Stimulated activated CD8-positive, alpha-beta memory T cell treated with anti-CD3 and anti-CD28 coated beads, Interleukin-4, amount 100 ng/mL, for 1 hour (primary cell): ENCODE measurements at places on chromosomes 2 and 18.

- DNase-seq: no peak
Observed at GRCh38 chr2:146990311-146991054, 854.3 kb upstream of the ACVR2A start.

DNA sequence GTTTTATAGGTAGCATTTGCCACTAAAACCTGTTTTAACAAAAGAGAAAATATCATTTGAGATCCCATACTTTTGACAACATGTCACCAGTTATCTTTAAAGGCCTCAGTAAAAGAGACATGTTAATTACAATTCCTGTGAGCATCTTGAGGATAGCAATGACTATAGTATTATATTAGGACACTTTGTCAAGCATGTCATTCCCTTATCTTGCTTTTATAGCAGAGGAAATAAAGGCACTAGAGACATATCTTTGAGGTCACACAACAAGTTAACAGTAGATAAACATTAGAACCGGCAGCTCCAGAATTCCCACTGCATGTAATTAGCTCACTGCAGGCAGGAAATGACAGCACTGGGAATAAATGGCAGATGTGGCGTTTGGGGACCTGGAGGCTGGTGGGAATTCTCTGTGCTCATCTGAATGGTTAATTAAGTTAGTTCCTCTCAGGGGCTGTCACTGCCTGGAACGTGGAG, 25.9 kb downstream of the LYPD6B start:
- no peak for DNase-seq

DNA sequence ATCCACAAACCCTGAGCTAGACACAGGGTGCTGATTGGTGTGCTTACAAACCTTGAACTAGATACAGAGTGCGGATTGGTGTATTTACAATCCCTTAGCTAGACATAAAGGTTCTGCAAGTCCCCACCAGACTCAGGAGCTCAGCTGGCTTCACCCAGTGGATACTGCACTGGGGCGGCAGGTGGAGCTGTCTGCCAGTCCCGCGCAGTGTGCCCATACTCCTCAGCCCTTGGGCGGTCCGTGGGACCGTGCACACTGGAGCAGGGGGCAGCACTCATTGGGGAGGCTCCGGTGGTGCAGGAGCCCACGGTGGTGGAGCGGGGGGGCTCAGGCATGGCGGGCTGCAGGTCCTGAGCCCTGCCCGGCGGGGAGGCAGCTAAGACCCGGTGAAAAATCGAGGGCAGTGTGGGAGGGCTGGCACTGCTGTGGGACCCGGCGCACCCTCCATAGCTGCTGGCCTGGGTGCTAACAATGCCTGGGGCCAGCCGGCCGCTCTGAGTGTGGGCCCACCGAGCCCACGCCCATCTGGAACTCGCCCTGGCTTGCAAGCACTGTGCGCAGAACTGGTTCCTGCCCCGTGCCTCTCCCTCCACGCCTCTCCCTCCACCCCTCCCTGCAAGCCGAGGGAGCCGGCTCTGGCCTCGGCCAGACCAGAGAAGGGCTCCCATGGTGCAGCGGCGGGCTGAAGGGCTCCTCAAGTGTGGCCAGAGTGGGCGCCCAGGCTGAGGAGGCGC, 75.6 kb downstream of the MOB4 start:
- DNase-seq: no peak

GRCh38 chr2:76613330-76613729, 902.6 kb upstream of the GCFC2 start:
- DNase-seq: no peak

GRCh38 chr18:4636967-4637366, 181.9 kb upstream of the DLGAP1 start:
- DNase-seq: no peak

DNA sequence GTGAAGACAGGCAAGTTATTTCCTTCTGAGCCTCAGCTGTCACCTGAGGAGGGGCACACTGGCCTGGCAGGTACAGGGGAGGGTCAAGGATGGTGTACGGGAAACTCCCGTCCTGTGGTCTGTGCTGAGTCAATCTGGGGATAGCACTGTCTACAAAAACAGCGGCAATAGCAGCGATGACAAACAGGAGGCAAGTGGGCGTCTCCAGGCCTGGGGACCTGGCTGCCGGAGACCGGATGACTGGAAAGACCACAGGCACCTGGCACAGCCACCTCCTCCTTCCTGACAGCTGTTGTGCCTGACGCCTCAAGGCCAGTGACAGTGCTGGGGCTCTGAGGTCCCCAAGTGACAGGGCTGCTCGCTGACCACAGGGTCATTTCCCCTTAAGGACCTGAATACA, 202.1 kb upstream of the HS6ST1 start:
- no peak for DNase-seq
